CD4-positive, alpha-beta T cell treated with Interleukin-6 for 4 hours (primary cell): ENCODE measurements at places on chromosomes 7 and 10.

DNA sequence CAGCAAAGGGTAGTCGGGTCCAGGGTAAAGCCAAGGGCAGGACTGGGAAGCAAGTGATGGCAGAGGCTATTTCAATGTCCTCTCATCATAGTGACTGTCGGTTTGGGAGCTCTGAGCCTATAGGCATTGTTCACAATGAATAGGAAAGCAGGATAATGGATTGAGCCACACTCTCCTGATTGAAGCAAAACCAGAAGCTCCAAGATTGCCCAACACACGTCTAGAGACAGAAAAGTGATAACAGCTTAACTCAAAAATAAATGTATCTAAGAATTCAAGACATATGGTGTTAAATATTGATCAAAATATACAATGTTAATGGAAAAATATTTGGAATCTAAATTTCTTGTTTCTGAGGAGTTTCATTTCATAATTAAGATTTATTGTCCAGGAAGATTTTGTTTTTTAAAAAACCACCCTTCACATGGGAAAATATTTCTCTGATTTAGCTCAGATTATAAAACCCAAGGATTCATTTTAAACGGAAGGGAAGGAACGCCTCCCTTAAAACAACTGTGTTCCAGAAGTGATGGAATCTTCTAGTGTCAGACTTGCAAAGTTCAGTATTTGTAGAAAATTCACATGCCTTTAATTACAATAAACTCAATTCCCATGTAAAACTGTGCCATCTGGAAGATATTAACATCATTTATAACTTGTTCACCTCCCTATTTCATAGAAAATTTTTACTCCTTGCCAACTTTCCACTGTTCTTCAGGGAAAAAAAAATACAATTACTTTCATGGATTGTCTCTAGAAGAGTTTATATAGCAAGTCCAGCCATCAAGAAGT lies 54.5 kb downstream of the NRP1 start:
- DNase-seq: no peak

DNA sequence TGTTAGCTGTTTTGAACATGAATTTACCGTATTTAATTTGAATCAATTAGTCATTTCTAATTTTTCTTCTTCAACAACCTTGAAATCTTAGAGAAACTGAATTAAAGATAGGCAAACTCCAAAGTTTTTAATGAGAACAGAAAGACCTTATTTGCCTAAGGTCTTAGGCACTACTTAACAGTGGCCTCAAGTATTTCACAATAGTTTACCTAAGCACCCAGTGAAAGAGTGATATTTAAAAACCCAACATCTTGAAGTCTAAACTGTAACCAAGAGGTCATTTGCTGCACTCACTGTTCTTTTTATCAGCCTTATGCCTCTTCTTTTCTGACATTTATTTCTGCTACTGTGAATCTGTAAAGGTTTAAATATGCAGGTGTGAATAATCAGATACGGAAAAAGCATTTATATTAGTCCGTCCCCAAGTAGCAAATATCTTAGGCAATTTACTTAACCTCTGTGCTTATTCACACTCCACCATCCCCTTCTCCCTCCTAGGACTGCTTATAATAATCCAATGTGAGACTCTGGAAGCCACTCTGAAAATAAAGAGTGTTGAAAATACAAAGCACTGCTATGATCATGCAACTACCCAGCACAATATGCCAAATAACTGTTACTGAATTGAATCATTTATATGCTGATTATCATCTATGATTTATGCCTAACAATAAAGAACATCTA lies 105.7 kb downstream of the ELAPOR2 start:
- DNase-seq: no peak

DNA sequence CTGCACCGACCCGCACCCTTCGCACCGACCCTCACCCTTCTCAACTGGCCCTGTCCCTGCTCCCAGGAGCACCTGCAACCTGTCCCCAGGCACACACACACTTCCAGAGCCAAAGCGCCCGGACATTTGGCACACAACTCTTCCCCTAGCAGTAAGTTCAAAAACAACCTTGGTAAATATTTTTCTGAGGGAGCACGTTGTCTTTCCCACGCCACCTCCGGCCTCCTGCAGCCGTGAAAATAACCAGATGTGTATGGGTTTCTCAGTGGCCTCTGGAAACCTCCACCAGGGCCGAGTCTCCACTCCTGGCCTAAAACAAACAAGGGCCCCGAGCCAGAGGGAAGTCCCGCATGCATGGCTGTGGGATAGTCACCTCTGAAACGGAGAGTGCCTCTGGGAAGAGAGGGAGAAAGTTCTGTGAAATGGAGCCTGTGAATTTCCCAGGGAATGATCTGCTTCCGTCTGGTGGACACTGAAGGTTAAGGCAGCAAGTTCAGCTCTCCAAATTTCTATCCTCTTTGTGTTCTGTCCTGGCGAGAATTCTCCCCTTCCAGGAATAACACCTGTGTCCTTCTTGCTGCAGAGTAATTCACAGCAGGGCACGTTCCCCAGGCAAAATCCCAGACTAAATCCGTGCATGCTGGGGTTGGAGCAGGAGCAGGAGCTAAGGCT lies 15.8 kb downstream of the PODXL start:
- DNase-seq: no peak

DNA sequence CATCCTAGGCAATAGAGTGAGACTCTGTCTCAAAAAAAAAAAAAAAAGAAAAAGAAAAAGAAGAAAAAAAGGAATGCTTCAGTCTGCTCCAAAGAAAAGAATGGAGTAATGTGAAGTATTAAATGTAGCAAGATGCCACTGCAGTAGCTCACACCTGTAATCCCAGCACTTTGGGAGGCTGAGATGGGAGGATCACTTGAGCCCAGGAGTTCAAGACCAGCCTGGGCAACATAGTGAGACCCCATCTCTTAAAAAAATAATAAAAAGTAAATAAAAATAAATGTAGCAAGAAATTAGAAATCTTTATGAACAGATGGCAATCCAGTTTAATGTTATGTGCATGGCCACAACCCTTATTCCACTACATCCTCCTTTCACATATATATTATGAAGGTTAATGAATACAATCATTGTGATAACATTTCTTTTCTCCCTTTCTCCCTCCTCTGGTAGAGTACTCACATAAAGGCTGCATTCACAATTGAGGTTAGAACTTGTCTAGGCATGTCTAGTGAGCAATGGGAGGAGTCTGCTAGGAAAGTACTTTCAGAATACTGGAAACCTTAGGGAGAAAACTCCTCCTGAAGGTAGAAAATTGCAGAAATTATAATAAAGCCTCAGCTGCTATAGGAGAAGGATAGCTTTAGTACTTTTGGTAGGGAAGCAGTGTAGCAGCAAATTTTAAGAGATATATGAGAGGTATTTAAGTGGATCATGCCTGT lies 20.4 kb downstream of the KLLN start:
- DNase-seq: no peak

GRCh38 chr10:122331615-122332446 lies 42.7 kb upstream of the PLEKHA1 start:
- no peak for DNase-seq

GRCh38 chr10:127376071-127376470 lies 173.0 kb upstream of the NPS start:
- DNase-seq: no peak

DNA sequence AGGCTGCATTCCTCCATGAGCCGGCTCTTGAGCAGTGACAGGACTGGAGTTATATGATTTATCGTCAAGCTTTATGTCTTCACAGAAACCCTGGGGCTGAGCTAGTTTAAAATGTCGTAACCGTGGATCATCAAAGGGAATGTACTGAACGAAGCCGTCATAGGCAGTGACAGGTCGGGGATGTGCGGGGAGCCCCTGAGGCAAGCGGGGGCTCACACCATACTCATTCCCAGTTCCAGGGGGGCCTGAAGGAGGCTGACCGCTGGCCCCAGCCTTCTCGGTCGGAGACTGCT lies 30.7 kb downstream of the JCAD start:
- no peak for DNase-seq

DNA sequence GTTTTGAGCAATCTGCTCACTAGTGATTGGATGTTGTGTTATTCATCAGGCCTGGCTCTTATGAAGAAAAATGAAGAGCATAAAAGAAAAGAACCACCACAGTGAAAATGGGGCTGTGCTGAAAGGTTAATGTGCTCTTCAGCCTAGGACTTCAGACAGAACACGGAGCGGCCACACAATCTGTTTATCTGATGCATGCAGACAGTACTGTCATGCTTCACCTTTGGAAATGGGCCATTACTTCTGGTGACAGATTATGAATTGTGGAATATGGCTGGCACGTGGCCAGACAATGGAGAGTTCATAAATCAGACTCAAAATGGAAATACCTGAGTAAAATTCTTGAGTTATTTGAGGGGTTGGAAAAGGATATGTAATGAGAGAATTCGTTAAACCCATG lies 86.0 kb upstream of the NOBOX start:
- DNase-seq: no peak

DNA sequence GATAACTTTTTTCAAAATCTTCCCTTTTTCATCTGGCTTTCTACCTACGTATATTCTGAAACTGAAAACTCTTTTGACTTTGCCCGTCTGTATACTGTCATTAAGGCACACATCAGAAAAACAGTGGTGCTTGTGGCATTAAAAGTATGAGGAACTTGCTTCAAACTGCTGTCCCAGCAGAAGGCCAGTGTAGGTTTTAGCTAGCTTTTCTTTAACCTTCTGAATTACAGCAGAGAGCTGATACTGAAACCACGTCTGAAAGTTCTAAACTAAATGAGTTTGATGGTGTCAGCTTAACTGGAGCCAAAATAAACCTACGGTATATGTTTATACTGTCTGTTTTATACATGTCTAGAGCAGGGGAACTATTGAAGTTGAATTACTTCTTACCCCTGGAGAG lies 283.4 kb downstream of the TFEC start:
- no peak for DNase-seq

DNA sequence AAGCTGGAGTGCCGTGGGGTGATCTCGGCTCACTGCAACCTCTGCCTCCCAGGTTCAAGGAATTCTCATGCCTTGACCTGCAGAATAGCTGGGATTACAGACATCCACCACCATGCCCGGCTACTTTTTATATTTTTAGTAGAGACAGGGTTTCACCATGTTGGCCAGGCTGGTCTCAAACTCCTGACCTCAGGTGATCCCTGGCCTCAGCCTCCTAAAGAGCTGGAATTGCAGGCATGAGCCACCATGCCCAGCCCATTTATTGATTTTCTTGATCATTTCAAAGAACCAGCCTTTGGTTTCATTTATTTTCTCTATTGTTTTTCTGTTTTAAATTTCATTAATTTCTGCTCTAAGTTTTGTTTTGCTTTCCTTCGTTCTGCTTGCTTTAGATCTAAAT lies 50.3 kb downstream of the GUSB start:
- no peak for DNase-seq

- DNase-seq: no peak
Measured at GRCh38 chr7:110780712-110781111, 310.2 kb upstream of the LRRN3 start.

DNA sequence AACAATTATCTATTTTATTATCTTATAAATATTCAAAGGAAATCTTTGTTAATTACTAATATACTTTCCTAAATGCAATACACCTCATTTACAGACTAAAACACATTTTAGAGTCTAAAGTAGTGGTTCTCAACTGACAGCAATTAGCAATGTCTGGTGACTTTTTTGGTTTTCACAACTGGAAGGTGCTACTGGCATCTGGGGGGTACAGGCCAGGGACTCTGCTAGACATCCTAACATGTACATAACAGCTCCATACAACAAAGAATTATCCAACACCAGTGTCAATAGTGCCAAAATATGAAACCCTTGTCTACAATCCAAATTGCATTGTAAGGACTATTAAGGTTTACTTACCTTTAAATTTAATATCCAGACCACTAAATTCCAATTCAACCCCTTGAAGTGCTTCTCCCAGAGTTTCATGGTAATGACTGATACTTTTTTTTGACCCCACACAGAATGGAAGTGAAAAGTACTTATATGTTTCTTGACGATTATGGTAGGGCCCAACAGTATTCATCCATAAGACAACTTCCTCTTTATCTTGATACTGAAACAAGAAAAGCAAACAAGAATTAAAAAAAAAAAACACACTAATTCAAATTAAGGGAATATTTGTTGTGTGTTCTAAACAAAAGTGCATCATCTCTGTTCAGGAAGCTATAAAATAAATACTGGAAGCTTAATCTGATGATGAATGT lies 10.4 kb downstream of the TM9SF3 start:
- no peak for DNase-seq

- DNase-seq: no peak
Measured at GRCh38 chr10:124939290-124939689, 2.6 kb upstream of the ZRANB1 start.

DNA sequence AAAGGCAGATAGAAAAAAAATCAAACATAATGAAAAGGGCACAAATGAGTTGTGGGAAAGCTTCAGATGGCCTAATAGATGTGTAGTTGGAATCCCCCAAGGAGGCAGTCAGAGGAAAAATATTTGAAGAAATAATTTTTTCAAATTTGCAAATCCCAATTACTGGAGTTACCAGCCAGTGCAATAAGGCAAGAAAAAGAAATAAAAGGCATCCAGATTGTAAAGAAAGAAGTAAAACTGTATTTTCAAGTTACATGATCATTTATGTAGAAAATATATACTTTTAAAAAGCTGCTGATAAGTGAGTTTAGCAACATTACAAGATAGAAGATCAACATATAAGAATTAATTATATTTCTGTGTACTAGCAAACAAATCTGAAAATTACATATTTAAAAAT lies 329.0 kb downstream of the SDK1 start:
- DNase-seq: no peak

DNA sequence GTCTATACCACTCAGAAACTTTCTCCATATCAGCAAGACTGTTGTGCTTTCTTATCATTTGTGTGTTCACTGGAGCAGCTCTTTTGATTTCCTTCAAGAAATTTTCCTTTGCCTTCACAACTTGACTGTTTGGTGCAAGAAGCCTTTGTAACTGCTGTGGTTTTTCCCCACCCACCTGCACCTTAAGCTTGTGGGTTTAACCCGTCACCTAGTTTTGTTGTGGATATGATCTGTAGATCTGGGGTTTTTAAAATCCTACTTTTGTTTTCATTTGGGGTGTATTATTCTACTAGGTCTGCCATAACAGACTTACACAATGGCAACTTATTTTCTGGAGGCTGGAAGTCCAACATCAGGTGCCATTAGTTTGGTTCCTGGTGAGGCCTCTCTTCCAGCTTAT lies 30.5 kb upstream of the CHST3 start:
- peak; percentile 55 for DNase-seq

DNA sequence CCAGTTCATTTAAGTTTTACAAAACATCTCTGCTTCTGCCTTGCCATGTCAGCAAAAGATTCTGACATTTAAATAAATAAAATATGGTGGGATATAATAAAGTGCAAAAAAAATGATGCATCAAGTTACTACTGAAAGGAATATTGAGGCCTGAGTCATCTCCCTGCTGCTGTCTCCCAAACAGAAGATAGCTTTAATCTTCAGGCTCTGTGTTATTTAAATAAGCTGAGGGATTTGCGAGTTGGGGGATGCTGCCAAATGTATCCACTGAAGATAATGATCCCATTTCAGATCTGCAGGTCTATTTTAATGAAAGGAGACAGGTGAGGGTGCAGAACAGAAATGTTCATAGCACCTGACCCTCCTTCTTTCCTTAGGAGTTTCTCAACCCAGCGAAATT lies 720.8 kb downstream of the AUTS2 start:
- no peak for DNase-seq
